CD4-positive, alpha-beta T cell treated with Interleukin-4 for 1 hour (primary cell): ENCODE measurements at places on chromosomes 6 and 20.

DNA sequence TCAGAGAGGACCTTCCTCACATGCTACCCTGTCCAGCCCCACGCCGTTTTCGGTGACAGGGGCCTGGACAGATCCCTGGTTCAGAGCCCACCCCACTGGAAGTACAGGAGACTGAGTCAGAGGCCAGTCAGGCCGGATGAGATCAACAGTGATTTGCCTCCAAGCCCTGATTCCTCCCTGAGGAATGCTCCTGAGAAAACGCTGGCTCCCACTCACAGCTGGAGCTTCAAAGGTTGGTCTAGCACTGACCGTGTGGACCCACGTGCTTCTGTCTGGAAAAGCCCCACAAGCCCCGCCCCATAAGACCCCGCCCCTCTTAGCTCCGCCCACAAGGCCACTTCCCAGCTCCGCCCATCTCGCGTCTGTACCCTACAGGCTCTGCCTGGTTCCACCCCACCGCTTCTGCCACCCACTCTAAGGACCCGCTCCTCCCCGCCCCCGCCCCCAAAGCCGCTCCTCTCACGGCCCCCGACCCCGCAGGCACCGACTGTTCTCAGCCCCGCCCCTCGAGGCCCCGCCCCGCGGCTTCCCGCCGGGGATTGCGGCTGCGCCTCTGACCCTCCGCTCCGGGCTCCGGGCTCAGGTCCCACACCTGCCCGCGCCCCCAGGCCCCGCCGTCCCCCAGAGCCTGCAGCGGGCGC lies 64.9 kb upstream of the BHLHE23 start:
- no peak for DNase-seq

DNA sequence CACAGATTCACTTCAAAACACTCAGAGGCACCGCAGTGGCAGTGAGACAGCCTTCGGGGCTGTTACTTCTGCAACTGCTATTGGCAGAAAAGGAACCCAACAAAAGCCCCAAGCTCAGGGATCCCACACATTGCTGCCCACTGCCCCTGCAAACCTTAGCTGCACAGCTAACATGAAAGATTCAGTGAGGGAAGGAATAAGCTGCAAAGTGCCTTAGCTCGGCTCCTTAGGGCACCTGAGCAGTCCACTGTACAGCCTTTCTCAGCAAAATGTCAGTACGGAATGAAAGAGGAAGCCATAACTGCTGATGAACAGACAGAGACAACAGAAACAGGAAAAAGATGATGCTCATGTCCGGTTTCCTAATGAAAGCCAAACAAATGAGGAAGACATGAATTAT lies 179.7 kb upstream of the SHLD1 start:
- DNase-seq, result no peak

- DNase-seq, result no peak
Observed at GRCh38 chr6:151294561-151295101, 54.9 kb downstream of the AKAP12 start.

DNA sequence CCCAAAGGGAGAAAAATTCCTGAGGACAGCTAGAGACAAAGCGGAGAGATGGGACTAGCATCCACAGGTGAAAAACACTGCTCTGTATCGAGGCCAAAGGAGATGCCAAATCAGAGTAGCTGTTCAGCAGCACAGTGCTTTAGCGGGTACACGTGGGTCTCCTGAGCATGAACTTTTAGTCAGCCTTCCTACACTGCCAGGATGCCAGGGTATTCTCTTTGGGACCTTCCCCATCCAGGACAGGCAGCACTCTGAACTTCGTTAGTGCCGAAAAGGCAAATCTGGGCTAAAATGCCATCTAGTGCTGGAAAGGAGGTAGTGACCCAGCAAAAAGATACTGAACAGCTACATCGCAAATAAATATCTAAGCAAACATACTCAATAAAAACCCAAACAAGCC lies 64.9 kb downstream of the C6orf58 start:
- DNase-seq, result no peak

DNA sequence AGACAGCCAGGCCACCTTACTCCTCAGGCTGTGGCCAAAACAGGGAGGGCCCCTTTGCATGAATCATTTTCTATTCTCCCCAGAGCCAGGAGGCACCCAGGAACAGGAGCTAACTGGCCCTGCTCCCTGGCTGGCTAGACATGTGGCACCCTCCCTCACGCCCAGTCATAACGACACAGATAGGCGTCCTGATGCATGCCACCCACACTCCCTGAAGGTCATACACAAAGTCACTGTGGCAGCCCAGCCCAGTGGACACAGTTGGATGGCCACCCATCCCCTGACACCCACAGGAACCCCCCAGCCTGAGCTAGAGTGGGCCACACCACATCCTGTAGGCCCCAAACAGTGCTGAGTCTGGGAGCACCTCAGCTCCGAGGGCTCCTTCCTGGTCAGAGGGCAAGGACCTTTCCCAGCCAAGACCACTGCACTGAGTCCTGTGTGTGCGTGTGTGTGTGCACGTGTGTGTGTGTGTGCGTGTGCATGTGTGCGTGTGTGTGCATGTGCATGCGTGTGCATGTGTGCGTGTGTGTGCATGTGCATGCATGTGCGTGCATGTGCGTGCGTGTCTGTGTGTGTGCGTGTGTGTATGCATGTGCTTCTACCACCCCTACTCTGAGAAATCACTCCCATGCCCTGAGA lies 21.6 kb downstream of the TFEB start:
- no peak for DNase-seq

- DNase-seq, result no peak
Observed at GRCh38 chr20:23311947-23312506, 38.6 kb upstream of the NXT1 start.

- DNase-seq, result no peak
Observed at GRCh38 chr6:89589297-89590025, 49.1 kb downstream of the LYRM2 start.

DNA sequence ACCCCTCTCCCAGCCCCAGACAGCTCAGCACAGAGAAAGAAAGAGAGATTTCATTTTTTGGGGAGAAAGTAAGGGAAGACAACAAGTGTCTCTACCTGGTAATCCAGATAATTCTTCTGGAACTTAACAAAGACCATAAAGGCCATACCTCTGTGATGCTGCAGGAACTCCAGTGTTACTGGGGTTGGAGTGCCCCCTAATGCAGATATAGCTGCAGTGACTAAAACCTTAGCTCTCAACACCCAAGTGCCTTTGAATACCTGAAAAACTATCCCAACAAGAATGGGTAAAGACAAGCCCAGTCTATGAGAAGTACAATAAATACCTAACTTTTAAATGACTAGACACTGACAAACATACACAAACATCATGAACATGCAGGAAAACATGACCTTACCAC lies 365.3 kb upstream of the PTCHD4 start:
- DNase-seq, result no peak

DNA sequence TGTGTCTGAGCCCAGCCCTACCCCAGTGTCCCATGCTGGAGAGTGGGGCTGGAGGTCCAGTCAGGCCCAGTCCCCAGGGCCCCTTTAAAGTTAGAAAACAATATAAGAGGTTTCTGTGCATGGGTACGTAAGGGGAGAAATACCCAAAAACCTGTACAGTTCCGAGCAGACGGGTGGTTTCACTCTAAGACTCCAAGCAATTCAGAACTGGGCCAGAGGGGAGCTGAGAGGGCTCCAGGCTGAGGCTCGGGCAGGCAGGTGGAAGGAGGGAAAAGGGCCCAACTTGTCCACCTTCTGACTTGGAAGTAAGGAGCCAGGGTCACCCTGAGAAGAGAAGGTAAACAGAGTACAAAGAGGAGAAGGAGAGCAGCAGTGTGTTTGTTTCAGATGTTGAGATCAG lies 296.0 kb downstream of the CDH4 start:
- DNase-seq, result no peak

DNA sequence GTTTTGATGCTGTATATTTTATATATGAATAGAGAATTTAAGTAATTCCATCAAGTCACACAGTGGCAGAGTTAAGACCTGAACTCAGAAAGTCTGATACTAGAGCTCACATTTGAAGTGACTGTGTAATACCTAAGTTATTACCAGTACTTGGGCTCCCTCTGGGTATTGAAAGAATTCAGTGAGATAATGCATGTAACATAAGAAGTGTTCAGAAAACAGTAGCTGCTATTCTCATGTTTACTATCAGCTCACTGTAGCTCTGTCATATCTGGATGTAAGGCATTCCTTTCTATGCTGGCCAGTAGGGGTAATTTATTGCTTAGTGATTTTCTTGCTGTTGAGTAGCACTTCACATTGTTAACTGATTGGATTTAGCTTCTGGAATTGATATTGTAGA lies 44.6 kb downstream of the NKX2-4 start:
- DNase-seq, result no peak

DNA sequence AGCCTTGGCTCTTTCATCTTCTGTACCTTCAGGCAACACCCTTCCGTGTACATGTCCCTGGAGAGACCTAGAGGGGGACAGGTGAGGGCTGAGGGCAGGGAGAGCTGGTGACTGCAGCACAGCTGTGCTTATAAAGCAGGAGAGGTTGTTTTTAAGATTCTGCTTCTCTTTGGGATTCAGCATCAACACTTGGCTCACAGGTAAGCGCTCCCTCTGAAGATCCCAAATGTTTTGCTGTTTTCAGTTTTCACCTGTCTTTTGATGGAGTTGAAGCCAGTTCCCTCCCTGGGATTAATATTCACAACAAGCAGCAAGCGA lies 19.4 kb upstream of the TRAF3IP2 start:
- DNase-seq, result no peak

DNA sequence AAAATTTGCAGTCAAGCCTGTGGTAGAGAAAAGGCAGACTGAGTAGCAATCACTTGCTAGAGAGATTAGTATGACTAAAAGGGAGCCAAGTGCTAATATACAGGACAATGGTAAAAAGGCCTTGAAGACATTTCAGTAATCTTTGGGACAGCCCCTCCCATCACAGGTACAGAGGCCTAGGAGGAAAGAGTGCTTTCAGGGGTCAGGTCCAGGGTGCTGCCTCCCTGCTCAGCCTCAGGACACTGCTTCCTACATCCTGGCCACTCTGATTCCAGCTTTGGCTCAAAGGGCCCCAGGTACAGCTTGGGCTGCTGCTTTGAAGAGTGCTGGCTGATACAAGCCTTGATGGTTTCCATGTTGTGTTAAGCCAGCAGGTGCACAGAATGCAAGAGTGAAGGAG lies 543.5 kb downstream of the MMUT start:
- DNase-seq, result no peak

DNA sequence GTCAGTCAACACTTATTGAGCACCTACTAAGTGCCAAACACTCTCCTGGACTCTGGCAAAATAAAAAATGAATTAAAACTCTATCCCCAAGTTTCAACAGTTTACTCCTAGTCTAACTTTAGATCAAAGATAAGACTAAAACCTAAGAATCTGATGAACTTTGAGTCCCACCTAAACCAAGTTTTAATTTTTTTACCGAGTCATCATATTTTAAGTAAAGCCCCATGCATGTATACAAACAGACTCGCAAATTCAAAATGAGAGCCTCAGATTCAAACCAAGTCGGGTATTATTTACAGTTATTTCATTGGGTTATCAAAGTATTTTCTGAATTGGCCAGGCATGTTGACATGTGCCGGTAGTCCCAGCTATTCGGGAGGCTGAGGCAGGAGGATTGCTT lies 28.2 kb downstream of the BNIP5 start:
- no peak for DNase-seq
